CD4-positive, alpha-beta T cell treated with Interleukin-21 for 1 hour (primary cell): ENCODE measurements at places on chromosomes 16 and 17.

- DNase-seq, result no peak
Observed at GRCh38 chr16:50275098-50275415, 8.7 kb downstream of the ADCY7 start.

DNA sequence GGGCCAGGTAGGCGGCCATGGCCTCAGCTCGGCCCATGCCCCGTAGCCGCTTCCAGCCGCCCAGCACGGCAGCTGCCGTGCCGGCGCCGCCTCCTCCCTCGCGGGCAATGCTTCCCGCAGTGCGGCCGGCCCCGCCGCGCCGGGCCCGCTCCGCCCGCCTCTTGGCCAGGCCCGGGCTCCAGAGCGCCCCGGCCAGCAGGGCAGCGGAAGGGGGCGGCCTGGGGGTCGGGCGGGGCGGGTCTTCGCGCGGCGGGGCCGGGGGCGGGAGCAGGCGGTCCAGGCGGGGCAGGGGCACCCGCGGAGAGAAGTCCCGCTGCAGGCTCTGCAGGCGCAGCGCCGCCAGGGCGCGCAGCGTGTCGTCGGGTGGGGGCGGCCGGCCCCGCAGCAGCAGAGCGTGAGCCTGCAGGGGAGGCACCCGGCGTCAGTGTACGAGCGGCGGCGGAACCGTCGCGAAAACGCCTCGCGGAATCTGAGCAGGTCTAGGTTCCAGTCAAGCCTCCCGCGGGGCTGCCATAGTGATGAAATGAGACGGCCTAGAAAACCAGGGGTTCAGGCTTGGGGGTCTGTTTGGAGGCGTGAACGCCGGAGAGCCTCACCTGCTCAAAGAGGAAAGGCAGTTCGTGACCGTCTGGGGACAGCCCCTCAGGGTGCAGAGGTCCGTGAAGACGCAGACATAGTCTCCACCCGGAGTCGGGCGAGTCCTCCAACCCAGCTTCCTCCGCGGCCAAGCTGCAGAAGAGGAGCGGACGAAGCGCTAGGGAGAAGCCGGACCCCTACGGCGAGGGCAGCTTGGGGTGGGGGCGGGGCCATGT is 6.6 kb downstream of the PLEKHH3 start:
- peak; percentile 54 for DNase-seq

GRCh38 chr17:5719976-5720375 is 135.7 kb upstream of the NLRP1 start:
- DNase-seq, result no peak

DNA sequence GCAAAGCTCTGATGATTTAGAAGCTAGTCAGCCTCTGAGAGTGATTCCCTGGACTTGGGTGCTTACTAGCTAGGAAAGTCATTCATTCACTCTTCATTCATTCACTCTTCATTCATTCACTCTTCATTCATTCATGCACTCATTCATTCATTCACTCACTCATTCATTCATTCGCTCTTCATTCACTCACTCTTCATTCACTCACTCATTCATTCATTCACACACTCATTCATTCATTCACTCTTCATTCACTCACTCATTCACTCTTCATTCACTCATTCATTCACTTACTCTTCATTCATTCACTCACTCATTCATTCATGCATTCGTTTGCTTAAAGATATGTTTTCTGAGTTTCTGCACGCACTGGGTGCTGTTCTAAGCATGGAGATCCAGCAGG is 292.7 kb upstream of the TNRC6C start:
- no peak for DNase-seq

DNA sequence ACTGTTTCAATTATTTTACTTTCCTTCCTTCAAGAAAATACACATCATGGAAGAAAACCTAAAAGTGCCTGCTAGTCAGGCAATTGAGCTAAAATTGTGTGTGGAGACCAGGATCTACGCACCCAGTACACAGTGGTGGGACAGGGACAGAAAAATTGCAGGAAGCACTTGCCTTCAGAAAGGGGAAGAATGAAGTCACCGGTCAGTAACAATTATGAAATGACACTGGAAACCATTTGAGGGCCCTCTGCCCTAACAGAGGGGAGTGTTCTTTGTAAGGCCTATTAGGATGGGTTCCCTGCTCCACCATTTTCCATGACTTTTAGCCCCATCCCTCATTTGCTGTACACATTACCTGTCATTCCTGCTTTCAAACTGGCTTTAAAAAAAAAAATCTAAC is 4.5 kb upstream of the PHAF1 start:
- no peak for DNase-seq

DNA sequence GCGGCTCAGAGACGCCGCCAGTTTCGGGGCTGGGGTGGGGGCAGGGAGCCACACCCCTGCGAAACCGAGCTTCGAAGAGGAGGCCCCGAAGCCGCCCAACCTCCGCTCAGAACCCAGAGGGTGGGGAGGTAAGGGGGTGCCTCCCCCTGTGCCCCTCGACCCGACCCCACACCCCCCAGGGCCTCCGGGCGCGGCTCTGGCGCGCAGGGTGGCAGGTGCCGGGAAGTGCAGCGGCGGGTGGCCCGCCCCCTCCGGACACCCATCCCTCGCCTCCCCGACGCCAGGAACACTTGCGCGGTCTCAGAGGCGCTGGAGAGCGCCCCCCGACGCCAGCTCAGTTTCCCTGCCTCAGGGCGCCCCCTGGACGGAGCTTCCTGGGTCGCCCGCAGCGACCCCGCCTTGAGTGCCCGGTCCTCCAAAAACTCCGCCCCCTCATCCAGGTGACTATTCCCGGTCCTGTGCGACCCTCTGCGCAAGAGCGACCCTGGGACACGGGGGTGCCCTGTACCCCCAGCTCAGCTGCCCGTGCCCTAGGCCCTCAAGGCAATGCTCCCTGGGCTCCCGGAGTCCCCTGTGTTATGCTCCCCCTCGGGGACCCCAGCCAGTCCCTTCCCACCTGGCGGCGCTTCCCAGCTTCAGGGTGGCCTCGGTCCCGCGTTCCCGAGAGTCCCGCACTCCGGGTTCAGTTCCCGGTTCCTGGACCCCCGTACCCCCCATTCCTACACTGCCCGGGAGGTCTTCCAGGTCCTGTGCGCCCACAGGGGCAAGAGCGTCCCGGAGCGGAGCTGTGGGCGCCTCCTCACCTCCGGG is 562 bp downstream of the PPL start:
- DNase-seq, result no peak

GRCh38 chr17:75428543-75429469 is 23.3 kb upstream of the GRB2 start:
- no peak for DNase-seq

GRCh38 chr16:55146966-55147365 is 177.0 kb upstream of the IRX6 start:
- DNase-seq, result no peak

DNA sequence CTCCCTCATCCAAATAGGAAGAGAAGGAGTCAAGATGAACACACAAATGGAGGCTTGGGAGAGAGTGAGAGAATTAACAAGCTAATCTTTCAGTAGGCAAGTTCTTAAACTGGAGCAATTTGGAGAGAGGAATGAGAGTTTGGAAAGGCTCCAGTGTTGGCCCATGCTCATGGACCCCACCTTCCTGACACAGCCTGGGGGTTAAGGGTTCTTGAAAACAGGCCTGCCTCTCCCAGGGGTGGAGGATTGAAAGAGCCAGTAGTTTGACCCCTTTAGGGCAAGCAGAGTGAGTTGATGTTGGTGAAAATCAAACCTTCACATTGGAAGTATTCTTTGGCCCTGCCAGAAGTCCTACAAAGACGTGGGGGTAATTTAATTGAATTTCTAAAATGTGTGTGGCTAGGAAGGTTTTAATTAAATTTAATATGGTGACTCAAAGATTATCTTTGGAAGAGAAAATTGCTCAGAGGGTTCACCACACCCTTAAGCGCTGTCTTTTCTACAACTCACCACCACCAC is 5.8 kb downstream of the HOXB3 start:
- no peak for DNase-seq

- no peak for DNase-seq
Observed at GRCh38 chr16:85191341-85191965, 79.2 kb upstream of the CIBAR2 start.

DNA sequence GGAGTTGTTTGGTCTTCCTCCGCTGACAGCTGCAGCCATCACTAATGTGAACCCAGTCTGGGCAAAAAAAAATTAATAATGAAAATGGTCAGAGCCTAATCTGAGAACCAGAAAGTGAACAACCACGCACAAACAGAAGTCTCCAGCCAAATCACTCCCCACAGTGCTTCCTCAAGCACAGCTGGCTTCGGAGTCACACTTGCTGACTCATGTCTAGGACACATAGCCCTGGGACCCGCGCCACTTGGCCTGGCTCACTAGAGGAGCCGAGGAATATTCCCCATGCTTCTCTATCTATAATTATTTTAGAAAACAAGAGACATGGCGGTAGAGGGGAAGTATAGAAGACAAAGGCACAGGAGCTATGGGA is 109.1 kb downstream of the ZFHX3 start:
- DNase-seq, result no peak

DNA sequence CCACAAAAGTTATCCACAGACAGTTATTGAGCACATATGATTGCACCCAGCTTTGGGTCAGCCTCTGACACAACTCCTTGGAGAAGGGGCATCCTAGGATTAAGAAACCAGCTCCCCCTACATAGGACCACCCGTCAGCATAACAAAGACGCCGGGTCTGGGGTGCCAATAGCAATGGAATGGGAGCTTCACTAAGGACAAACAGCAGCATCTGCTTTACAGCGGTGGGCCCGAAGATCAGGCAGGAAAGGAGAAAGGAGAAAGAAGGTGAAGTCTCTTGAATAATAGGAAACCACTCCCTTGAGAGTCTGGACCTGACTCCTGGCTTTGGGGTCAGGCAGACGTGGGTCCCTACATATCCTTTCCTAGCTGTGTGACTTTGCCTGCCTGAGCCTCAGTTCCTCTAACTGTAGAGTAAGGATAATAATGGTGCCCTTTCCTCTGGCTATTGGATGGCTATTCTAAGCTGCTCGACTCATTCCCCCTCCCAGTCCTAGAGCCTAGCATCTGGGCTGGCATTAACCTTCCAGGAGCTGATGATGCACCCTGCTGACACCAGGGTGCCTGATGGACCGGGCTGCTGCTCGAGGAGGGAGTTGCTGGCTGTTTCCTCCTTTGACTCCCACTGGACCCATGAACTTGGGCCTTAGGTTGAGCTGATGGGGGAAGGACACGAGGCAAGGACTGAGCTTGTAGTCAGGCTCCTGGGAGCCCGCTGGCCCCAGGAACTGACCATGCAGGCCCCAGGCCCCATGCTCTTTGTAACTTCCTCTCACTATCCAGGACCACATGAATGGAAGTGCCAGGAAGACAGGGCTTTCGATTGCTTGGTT is 94.2 kb downstream of the C16orf78 start:
- no peak for DNase-seq

- DNase-seq, result no peak
Observed at GRCh38 chr17:22460461-22461063, 768.2 kb downstream of the KCNJ18 start.

- no peak for DNase-seq
Observed at GRCh38 chr17:9533441-9533840, 42.2 kb downstream of the STX8 start.

DNA sequence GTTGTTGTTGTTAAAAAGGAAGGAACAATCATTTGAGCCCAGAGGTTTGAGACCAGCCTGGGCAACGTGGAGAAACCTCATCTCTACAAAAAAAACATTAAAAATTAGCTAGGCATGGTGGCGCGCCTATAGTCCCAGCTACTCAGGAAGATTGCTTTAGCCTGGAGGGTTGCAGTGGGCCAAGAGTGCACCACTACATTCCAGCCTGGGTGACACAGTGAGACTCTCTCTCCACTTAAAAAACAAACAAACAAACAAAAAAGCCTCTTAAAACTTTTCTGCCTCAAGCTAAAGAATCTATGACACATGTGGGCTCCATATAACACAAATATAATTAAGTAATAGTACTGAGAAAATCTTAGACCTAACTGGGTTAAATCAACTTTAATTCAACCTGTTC is 12.5 kb downstream of the MBTPS1 start:
- DNase-seq, result no peak

GRCh38 chr16:89051521-89052166 is 42.0 kb upstream of the ACSF3 start:
- no peak for DNase-seq

- DNase-seq, result no peak
Observed at GRCh38 chr17:41695134-41695661, 6.5 kb downstream of the EIF1 start.

GRCh38 chr16:81483970-81484595 is 39.5 kb downstream of the CMIP start:
- DNase-seq, result no peak

GRCh38 chr16:1474082-1474795 is 589 bp downstream of the CLCN7 start:
- DNase-seq, result no peak

GRCh38 chr16:29927070-29927905 is 1.3 kb upstream of the KCTD13 start:
- no peak for DNase-seq

DNA sequence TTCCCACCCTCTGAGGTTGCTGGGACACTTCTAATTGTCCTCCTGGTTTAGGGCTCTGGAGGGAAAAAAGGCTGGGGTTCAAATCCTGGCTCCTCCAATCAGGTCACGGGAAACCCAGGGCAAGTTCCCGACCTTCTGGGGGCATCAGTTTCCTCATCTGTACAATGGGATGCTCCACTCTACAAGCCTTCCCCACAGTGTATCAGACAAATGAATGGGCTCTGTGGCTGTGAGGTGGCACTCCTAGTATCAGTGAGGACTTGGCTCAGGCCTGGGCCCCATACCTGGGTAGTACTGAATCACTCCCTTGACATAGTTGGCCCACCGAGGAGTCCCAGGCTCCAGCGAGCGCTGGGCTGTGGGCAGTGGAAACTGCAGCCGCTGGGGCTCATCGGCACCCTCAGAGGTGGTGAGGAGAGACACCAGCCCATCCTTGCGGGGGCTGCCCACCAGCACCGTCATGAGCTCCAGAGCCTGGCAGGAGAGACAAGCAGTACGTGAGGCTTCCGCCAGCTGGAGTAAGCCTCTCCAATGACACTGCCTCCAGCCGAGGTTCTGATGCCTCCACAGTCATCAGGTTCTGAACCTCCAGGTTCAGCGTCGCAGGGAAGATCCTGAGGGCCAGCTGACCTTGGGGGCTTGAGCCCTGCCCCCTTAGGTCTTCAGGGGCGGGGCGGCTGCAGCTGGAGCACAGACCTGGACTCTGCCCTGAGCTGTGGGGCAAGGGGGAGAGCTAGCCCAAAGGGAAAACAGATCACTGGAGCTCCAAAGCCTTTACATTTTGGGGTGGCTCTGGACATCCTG is 1.2 kb downstream of the GALK1 start:
- DNase-seq, result no peak

DNA sequence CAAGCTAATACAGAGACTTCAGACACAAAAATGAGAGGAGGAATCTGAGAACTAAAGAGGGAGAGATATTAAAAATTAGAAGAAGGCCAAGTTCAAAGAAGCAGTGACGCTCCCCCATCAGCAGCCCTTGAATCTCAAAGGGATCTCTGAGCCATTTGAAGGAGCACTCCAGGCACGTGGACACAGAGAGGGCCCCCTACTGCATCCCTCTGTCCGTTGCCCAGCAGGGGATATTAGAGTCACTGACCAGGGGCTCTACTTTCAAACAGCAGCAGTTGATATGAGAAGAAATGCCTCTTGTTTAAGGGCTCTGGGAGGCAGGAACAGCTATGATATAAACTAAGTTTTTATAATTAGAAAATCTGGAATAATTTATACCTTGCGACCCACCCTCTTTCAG is 479.0 kb upstream of the SALL1 start:
- no peak for DNase-seq
